RPMI7951 (cell line): ENCODE measurements at places on chromosomes 7 and 10. TPM values are rescaled to one million over a fixed set of nuclear protein-coding genes. Genes with fewer than 3 reads are reported as not detected.

DNA sequence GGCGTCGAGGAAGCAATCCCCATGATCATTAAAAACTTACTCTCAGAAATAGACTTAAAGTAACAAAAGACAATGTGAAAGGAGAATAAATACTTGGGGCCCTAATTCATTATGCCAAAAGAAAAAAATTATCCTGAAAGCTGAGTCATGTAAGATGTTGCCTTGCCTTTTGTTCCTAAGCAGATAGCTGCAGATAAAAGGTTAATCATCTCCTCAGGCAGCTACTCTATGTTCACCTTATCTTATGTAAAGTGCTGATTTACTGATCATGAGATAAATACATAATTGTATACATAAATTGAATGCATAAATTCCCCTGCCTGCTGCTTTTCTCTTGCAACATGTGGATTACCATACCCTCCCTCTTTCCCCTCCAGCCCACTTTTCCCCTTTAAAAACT lies 28.1 kb upstream of the CREB3L2 start:
- no peak for DNase-seq

- peak; percentile 29 for DNase-seq
Measured at GRCh38 chr10:111551001-111551400, 474.2 kb downstream of the ADRA2A start.

DNA sequence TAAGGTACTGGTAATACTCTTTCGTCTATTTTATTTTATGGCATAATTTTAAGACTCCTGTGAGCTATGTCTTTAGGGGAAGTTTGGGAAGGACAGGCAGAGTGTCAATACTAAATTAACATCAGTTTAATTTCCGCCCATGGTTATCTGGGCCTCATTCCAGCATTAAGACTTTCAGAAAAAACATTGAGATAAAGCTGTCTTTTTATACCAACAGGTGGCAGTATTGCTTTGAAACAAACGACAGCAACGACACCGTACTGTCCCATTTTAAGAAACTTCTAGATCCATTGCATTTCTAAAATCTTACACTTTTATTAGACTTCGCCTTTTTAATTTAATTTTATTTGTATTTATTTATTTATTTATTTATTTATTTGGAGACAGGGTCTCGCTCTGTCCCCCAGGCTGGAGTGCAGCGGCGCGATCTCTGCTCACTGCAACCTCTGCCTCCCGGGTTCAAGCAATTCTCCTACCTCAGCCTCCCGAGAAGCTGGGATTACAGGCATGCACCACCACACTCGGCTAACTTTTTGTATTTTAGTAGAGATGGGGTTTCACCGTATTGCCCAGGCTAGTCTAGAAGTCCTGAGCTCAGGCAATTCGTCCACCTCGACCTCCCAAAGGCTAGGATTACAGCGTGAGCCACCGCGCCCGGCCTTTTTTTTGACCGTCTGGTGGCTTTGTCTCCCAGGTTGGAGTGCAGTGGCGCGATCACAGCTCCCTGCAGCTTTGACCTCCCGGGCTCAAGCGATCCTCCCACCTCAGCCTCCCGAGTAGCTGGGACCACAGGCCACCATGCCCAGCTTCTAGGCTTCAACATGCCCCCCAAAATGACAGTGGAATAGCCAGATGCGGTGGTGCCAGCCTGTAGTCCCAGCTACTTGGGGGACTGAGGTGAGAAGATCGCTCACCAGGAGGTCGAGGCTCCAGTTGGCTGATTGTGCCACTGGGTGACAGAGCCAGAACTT lies 78.7 kb upstream of the C1GALT1 start:
- peak; percentile 80 for DNase-seq

- DNase-seq, result peak; percentile 38
Measured at GRCh38 chr10:73159038-73159648, 8.7 kb downstream of the ECD start.

Gene IKZF1
- not detected in 2 replicates for total RNA-seq

GRCh38 chr7:139575338-139575680 lies 51.8 kb downstream of the CLEC2L start:
- no peak for DNase-seq

Gene HIPK2
- 7.5 and 8.3 TPM in 2 replicates for total RNA-seq

- peak; percentile 41 for DNase-seq
Measured at GRCh38 chr7:11343818-11344413, 370.2 kb downstream of the PHF14 start.

Gene FAM24B
- 3.4 and 5.9 TPM in 2 replicates for total RNA-seq

DNA sequence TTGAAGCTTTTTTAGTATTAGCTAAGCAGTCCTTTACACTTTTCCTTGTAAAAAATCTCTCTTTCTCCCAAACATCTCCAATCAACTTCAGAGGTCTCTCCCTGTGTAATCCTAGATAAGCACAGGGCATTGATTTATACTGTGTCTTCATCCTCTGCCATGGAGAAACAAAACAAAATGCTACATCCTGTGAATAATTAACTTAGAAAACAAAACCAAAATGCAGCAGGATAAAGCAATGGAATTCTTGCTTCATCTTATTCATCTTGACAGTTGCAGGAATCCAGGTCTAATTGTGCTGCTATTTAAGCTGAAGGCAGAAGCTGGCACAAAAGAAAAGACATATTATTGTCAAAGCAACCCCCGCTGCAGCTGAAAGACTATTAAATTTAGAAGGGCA lies 641.5 kb upstream of the SORCS1 start:
- DNase-seq, result no peak

- DNase-seq, result no peak
Measured at GRCh38 chr10:93753621-93754250, 4.0 kb upstream of the LGI1 start.

DNA sequence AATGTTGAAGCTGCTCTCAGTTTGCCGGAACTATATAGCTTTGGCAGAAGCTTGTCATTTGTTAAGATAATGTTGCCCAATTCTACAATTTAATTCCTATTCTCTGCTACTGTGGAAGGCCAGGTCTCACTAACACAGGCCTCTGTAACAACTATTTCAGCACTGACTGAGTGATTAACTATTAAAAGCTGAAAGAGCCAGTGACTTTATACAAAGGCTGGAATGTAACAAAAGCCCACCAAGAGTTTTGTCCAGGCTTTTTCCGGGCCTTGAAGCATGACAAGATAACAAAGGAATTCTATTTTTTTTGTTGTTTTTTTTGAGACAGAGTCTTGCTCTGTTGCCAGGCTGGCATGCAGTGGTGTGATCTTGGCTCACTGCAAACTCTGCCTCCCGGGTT lies 795.6 kb downstream of the PHTF2 start:
- DNase-seq, result no peak

Gene SMO
- total RNA-seq, result 0.24 and 0.29 TPM in 2 replicates

Gene ZNF487
- total RNA-seq, result 6.1 and 6.3 TPM in 2 replicates

GRCh38 chr7:95026018-95026417 lies 118.6 kb downstream of the PPP1R9A start:
- DNase-seq, result no peak

Gene INHBA
- 23.0 and 26.4 TPM in 2 replicates for total RNA-seq

GRCh38 chr10:132626019-132626760 lies 88.6 kb downstream of the INPP5A start:
- no peak for DNase-seq
